Glomerular endothelial cell (primary cell): ENCODE measurements at places on chromosomes 13 and 19. TPM values are rescaled to one million over a fixed set of nuclear protein-coding genes. Genes with fewer than 3 reads are reported as not detected.

RPS28 gene
- 365 and 392 TPM in 2 replicates for total RNA-seq

COL5A3 gene
- 2.0 and 2.6 TPM in 2 replicates for total RNA-seq

PSG3 gene
- 0.29 TPM in 1 of 2 replicates, not detected in the other for total RNA-seq

HRC gene
- total RNA-seq: not detected in 2 replicates

MEF2B gene
- not detected in 2 replicates for total RNA-seq

SYT3 gene
- 0.53 and 0.82 TPM in 2 replicates for total RNA-seq

RFPL4A gene
- total RNA-seq: not detected in 2 replicates

LILRA6 gene
- total RNA-seq: not detected in 2 replicates

GRCh38 chr19:31930401-31930800, 415.0 kb upstream of the ZNF507 start:
- no peak for DNase-seq

- DNase-seq: no peak
Measured at GRCh38 chr19:47275791-47276461, 1.2 kb downstream of the INAFM1 start.

DNA sequence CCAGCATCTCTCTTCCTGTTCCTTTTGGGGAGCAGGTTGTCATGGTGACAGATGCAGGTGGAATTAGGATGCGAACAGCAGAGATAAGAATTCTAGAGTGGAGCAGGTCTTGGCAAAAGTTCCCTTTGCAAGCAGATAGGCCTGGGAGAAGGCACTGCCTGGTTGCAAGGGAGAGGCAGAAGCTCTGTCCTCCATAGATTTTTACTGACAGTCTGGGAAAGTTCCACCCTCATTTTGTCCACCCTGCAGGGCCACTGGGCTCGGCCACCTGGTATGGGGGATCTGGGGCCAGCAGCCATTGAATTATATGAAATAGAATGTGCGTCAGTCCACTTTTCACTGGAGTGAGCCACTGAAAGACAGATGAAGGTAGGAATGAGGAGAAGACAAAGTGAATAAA, 141.7 kb downstream of the IER2 start:
- no peak for DNase-seq

DNA sequence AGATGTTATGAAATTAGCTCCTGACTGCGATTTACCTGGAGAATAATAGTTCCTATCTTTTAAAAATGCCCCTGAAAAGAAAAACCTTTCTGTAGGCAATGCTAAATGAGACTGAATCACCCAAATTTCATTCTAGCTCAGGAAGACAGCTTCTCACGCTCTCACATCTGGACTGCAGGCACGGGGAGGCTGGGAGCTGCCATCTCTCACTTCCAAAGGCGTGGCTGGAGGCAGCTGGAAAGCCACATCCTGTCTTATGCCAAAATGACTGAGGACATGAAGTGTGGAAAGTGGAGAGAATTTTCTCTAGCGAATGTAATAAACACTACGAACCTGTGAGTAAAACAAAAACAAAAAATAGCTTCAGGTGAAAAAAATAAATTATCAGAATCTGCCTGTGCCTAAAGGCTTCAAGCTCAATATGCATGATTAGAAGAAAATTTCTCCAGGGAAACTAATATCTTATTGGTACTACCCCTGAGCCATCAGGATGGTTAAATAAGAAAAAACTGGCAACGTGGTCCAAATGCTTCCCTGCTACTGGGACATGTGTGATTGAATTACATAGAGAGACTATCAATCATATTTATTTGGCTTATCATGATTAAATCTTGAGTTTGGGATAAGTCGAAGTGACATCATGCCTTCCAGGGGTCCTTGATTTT, 58.1 kb upstream of the UBL3 start:
- DNase-seq: no peak

GRCh38 chr13:101190337-101190736, 226.0 kb downstream of the NALCN start:
- no peak for DNase-seq

- DNase-seq: no peak
Measured at GRCh38 chr13:76796851-76797250, 89.4 kb downstream of the KCTD12 start.

GRCh38 chr13:42047561-42048341, 697 bp upstream of the DGKH start:
- DNase-seq: no peak

GRCh38 chr19:53659292-53659691, 27.5 kb downstream of the DPRX start:
- peak; percentile 14 for DNase-seq

GRCh38 chr19:15128162-15128770, 21.1 kb downstream of the SYDE1 start:
- DNase-seq: no peak

- DNase-seq: no peak
Measured at GRCh38 chr13:106568299-106569003, 514 bp upstream of the ARGLU1 start.

DNA sequence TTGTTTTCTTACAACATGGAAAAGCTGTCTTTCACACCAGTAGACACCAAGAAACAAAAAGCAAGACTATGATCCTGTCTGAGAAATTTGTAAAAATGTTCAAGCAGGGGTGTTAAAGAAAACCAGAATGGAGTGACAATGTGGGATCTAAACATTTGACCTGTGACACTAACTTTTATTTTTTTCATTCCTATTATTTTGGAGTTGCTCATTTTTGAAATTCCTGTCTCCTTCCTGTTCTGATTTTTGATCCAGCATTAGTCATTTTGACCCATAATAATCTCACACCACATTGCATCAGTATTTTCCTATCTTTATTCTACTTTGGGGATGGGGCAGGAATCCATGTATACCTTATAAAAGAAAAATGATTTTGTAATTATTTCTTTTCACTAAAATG, 164.2 kb downstream of the DLEU7 start:
- no peak for DNase-seq

GRCh38 chr19:37413313-37414084, 42.6 kb downstream of the ZNF527 start:
- no peak for DNase-seq

DNA sequence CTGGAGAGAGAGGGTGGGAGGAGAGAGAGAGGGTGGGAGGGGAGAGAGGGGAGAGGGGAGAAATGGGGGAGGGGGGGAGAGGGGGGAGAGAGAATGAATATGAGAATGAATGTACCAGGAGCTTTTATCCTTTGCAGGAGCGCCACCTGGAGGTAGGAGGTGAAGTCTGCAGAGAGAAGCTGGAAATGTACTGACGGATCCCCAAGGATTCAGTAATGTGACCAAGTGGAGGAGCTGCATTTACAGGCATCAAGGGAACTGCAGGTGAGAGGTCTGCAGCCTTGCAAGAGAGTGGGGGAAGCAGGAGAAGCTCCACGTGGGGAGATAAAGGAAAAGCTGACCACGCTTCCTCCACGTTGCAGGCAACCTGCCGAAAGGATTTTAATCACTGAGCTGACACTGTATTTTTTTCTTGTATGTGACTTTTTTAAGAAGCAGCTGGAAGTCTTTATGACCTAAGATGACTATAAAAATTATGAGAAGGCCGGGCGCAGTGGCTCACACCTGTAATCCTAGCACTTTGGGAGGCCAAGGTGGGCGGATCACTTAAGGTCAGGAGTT, 33.7 kb downstream of the VSTM1 start:
- no peak for DNase-seq

GRCh38 chr19:2618611-2619010, 83.9 kb downstream of the GNG7 start:
- no peak for DNase-seq

DNA sequence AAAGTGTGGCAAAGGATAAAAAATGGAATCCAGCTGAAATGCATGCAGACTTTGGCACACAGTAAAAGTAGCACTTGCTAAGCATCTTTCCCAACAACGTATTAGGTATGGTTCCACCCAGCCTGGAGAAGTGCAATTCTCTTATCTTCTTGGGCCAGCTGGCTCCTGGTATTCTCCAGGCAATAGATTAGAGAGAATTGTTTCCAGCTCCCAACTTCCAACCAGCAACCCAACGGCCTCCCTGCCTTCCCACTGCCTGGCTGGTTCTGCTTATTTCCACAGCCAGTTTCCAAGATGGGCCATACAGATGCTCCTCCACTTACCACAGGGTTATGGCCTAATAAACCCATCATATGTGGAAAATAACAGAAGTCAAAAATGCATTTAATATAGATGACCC, 133.4 kb downstream of the OXGR1 start:
- no peak for DNase-seq
